ENCODE measurements at places on chromosomes 1 and 21.

DNA sequence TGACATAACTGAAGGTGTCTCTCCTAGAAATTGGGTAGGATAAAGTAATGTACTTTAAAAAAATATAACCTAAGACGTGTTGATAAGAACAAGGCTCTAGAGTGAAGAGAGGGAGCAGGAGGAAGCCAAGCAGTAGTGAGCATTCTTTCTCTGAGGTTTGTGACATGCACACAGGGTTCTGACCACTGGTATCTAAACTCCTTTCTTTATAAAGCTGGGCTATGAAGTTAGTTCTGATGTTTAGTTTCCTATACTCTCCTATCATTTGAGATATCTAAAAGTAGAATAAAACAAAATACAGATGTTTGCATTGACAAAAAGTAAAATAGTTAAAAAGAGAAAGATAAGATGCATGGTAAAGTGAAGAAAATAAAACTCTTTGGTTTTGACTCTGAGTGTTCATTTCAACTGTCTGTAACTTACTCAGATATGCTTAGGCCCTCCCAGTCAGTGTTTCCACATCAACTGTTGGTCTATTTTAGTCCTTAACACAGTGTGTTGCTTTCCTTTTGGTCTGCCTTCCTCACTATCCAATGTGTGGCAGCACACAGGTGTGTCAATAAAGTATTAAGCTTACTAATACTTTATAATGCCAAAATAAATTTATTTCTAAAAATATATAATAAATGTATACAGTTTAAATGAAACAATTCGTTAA, 543.5 kb downstream of the PTPRC start:
- DNase-seq, result no peak

DNA sequence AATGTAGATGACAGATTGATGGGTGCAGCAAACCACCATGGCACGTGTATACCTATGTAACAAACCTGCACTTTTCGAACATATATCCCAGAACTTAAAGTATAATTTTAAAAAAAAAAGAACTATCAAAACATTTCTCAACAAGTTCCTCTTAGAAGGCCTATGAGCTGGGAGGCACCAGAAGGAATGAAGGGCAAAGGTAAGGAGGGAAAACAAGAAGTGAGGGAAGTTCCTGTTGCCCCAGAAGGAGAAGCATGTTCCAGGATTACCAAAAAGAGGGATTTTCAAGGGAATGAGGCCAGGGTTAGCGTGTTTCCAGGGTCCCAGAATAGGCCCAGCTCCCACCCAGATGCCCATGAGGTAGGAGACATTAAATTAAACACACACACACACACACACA, 361.0 kb downstream of the SETD4 start:
- no peak for DNase-seq

DNA sequence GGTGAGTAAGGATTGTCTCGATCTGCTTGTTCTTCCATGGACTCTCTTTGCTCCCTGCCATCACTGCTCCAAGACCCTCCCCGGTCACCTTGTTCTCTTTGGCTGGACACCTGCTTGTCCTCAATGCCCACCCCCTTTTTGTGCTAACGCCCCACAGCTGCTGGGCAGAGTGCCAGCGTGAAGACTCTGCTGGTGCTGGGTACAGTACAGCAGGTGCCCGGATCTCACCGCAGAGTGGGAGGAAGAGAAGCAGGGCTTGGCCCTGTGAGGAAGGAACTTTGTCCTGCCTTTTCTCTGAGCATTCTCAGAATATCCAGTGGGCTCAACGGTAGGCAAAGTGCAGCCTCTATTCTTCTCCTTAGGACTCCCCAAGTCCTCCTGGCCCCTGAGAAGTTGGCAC, 90.1 kb downstream of the PLXNA2 start:
- DNase-seq, result peak; percentile 37

DNA sequence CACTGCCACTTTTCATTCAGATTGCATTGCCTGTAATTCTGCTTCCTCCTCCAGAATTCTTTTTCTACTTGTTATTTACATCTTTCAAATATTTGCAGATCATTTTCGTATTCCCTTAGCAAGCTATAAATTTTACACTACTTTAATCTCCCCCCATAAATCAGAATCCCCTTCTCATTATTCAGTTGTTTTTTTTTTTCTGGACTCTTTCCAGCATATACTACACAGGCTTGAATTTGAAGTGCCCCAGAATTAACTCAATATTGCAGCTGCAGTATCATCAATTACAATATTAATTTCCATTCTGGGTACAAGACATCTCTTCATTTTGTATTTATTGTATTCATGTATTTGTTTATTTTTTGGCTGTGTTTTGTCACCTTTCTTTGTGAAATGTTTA, 1494.3 kb downstream of the AMY1C start:
- DNase-seq, result no peak

DNA sequence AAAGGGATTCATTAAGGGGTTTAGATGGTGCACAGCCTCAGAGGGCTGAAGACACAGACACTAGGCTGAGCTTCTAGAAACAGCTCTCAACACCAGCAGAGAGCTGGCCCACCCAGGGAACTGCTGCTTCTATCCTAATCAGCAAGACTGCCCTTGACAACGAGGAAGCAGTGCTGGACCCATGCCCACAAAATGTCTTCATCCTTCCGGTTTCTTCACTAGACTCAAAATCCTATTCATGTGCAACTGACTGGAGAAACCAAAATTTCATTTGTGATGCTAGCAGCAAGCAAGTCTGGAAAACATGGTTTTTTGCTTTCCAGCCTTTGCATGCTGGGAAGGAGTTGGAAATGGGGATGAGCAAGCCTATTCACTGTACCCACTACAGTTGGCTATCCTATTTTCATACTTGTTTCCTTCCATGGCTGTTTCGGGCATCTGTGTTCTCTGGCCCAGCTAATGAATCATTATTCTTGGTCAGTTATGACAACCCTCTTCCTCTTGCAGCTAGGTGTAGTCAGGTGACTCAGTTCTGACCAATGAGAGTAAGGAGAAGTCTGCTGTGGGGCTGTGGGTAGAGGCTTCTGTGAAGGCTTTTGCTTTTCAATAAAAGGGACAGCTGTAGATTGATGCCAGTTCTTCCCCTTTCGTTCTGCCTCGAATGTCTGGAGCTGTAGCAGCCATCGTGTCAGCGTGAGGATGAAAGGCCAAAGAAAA, 14.6 kb upstream of the TMEM61 start:
- DNase-seq, result peak; percentile 77

GRCh38 chr1:53616927-53617326, 122.0 kb downstream of the GLIS1 start:
- peak; percentile 32 for DNase-seq

DNA sequence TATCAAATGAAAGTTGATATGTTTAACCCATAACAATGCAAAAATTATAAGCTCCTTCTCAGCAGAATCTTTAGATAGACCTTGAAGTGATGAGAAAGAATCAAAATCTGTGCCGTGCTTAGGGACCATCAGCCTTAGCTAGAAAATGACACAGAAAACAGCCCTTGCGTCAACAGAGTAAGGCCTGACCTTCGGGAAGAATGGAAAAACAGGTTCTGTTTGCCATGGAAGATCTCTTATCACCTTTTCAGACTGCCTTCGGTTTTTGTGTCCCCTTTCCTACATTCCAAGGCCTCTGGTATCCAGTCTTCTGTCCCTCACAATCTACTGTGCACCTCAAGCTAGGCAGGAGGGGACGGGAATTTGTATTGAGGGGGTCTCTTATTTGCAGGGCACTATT, 37.6 kb upstream of the DPT start:
- no peak for DNase-seq

DNA sequence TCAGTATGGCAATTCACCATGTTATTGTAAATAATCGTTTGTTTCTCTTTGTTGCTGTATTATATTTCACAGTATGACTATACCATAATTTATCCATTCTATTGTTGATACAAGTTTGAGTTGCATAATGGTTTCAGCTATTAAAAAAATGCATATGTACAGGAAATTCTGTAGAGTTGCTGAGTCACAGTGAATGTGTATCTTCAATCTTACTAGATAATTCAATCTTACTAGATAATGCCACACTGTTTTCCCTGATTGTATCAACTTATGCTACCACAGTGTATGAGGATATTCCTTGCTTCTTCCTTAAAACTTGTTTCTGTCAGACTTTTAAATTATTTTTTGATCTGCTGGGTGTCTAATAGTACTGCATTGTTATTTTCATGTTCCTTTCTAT, 3.5 kb upstream of the COA6 start:
- no peak for DNase-seq

Measured in sigmoid colon (tissue), 7 donors.